NCI-H2029 (cell line): ENCODE measurements at places on chromosomes 7 and 10.

GRCh38 chr10:124971276-124971675 lies 29.4 kb downstream of the ZRANB1 start:
- DNase-seq: no peak

DNA sequence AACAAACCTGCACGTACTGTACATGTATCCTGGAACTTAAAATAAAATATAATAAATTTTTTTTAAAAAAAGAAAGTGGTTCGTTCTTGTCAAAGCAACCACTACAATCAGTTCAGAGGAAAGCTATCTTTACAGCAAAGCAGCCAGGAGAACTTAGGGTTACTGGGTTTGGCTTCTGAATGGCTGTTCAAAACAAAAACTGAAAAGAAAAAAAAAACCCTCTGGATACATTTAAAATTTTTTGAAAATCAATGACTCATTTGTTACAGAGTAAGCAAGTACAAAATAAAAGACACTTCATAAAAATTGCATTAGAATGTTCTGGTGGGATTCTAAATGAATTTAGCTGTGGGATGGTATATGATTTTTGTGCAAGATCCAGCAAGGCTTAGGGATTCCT lies 28.6 kb upstream of the ADD3 start:
- DNase-seq: no peak

DNA sequence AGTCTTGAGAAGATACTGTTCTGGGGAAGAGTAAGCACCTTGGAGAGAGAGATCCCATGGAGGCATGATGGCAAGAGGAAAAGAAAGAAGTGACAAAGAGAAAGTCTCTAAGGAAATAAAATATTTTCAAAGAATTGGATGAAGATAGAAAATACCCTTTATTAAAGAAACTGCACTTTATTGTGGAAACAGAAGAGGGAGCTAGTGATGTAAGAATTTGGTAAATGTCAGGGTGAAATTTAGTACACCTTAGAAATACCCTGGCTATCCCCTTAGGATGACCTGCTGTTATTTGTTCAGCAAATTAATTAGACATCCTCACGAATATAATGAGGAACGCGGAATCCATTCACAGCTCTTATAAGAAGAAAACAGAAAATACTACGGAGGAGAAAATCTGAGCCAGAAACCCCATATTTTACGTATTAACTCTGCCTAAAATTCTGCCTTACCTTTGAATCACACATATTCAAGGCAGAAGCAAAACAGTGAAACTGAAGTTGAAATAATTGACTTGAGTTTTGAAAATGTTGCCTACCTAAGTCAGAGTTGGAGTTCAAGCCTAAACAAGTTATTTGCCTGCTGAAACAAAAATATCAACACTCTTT lies 90.7 kb downstream of the TFPI2 start:
- no peak for DNase-seq

DNA sequence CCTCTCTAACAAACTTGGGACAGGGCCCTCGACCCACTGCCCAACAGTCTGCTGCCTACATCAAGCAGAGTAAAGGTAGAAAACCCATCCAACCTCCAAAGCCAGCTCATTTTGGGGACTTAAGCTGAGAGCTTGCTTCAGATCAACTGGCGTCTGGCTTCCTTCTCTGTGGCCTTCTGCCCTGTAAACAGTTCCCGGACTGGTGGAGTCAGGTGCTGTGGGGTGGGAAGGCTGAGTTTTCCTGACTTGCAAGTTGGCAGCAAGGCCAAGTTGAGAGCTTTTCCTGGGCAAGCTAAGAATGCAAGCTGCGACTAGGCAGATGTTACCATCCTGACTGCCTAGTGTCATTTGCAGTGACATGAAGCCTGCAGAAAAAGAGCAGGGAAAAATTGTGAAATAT lies 3.7 kb downstream of the GALNT17 start:
- no peak for DNase-seq

- no peak for DNase-seq
These were observed 152.6 kb downstream of the RAPGEF5 start for GRCh38 chr7:22204312-22204711.

DNA sequence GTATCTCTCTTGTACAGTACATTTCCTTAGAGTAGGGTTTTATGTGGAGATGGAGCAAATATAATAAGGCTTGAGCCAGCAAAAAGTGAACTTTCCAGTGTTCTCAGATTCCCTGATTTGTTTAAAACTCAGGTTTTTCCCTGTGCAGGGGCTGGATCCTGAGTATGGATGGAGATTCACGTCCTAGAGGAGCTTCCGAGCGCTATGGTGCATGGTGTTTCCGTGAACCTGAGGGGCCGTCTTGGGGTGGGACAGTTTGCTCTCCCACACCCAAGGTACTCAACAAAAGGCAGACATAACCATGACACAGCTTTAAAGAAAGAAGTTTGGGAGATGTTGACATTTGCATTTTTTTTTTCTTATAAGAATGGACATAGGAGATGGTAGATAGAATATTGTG lies 122.5 kb downstream of the SEC23IP start:
- no peak for DNase-seq

DNA sequence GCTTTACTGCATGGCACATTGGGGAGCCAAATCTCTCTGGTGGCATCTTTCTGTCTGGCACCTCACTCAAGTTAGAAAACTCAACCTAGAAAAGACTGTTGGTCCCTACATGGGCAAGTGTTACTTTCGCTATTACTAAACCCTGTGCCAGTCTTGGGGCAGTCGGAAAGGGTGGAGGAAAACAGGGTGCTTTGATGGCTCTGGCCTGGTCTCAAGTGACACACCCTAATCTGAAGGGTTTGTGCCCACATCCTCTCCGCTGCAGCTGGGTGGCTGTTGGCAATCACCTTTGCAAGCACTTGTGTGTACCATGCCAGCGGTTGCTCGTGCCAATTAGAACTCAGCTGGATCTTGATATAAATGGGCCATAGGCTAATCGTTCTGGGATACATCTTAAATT lies 159.8 kb upstream of the ITGB1 start:
- DNase-seq: no peak

GRCh38 chr7:87473986-87474385 lies 1.5 kb downstream of the ABCB4 start:
- DNase-seq: no peak

GRCh38 chr10:14953424-14954000 lies 384 bp downstream of the DCLRE1C start:
- DNase-seq: no peak

DNA sequence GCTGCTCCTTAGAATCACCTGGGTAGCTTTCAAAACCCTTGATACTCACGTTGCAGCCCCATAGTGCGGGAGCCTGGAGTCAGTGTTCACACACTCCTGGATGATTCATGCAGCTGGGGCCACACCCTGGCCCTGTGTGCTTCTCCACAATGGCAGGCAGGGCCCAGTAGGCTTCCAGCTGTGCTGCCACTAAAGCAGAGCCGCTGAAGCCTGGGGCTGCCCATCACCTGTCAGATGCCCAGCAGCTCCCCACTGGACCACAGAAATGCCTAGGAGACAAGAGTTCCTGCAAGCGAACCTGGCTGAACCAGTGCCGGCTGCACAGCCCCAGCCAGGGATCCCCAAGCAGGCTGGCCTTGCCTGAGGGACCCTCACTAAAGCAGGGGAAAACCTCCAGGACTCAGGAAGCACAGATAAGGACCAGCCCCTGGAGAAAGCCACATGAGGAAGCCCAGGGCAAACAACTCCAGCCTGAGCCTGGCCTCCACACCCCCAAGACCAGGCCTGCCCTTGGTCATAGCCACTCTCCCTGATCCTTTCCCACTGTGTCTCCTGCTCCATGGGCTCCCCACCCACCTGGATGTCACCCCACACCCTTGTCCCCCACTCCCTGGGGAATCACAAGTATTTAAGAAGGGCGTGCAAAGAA lies 111.9 kb downstream of the GRID1 start:
- DNase-seq: no peak

- DNase-seq: no peak
These were observed 192.1 kb downstream of the LRMDA start for GRCh38 chr10:75623310-75624093.

GRCh38 chr10:82565197-82565575 lies 690.2 kb downstream of the NRG3 start:
- DNase-seq: no peak

- no peak for DNase-seq
These were observed 140.0 kb downstream of the LHPP start for GRCh38 chr10:124601431-124602120.

DNA sequence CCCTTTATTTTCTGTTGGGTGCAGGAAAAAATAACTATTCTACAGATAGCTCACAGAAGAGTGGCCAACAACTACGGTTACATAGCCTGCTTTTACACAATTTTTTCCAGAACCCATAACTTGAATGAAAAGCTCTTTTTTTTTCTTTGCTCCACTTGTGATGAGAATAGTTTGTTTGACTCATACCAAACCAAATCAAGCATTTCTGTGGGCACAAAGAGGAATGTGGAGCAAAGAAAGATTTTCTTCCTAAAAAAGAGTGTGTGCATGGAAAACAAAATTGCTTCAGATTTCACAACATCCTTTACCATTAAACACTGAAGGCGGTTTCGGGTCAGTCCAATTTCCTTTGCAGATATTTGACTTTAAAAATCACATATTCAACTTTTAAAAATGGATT lies 54.8 kb upstream of the RAB11FIP2 start:
- no peak for DNase-seq

DNA sequence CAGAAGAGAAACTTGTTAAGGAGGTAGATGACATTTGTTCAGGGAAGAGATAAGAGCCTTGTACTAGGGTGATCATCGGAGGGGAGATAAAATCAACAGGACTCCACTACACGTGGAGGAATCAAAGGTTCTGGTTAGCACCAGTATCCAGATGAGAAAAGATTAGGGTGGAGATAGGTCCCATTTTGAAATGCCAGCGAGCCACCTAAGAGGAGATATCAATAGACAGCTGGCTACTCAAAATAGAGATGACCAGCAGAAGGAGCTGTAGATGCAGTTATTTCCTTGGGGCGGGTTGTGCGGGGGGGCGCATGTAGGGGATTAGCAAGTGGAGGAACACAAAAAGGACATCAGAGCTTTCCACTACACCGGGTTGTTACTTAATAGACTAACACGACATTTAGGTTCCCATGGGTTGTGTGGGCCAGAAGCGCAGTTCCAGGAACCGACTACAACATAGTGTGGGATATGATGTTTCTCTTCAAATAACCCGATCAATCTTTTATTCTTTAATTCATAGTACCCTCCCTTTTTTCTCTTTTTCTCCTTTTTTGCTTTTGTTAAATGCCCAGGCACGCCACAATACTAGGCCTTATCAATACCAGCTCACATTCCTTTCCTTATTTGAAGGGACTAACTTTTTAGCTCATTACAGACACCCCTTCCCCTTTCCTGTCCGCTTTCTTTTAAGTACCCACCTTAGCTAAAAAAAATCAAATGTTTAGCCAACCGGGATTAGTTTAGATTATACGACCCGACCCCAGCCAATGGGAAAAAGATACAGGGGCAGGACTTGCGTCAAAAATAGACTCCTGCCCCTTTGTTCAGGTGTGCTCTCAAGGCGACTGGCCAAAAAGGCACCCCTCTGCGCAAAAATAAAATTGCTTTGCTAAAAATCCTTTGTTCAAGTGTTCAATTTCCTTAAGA lies 2.0 kb upstream of the KIF11 start:
- no peak for DNase-seq

DNA sequence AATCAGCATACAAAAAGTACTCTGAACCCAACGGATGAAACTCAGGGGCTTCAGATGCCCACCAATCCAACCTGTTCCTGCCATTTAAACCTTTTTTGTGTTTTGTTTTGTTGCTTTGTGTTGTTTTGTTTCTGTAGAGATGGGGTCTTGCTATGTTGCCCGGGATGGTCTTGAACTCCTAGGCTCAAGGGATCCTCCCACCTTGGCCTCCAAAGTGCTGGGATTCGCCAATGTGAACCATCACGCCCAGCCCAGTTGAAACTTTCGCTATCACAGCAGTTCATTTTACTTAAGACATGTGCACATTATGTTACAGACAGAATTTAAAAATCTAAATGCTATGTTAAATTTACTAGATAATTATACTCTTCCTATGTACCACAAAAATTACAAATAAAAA lies 101.6 kb downstream of the SKIDA1 start:
- no peak for DNase-seq

DNA sequence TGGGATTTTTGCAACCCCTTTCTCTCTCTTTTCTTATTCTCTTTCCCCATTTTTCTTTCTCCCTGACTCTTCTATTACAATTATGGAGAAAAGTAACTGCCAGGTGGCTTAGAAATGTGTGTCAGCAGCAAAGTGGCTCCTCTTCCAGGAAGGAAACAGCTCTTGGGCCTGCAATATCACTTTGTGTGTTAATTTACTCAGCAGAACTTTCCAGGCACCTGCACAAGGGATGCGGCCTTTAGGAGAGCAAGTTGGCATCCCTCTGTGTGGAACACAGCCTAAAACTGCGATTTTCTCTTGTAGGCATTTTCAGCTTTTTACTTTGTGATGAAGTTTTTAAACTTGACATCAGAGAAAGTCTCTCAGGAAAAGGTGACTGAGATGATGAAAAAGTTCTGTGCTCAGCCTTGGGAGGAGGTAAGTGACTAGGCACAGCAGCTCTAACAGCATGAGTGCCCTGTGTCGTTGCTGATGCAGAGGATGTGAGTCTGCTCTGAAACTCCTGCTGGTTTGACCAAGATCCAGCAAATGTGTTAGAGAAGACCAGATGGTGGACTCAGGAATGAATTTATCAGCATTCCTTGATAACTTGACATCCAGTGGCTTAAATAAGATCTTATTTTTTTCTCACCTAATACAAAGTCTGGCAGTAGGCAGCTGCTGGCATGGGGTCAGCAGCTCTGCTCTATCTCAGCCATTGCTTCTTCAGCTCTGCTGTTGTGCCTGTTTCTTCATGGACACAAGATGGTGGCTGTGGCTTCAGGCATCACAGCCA lies 47.4 kb upstream of the CC2D2B start:
- no peak for DNase-seq

GRCh38 chr7:148834605-148835004 lies 49.5 kb downstream of the EZH2 start:
- DNase-seq: no peak

- DNase-seq: no peak
These were observed 4.4 kb upstream of the CLIP2 start for GRCh38 chr7:74284781-74285259.

GRCh38 chr7:65444899-65445823 lies 71.5 kb downstream of the ZNF92 start:
- peak; percentile 74 for DNase-seq

GRCh38 chr7:24572393-24572996 lies 757 bp upstream of the PALS2 start:
- DNase-seq: no peak

DNA sequence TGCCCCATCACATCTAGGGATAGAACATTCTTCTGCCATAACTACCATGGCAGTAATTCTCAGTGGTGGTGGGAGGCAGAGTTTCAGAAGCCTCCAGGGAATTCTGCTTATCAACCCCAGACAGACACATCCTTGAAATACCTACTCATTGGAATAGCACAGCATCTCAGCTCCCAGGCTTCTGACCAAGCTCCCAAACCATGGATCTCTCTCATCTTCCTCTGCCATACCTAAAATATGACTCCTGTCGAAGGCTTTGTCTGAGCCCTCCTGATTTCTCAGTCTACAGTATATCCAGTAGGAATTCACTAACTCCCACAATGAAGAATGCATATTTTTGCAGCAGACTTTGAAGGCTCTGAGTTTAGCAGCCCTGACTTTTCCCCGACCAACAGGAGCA lies 687.5 kb downstream of the GRID1 start:
- DNase-seq: no peak
